ENCODE measurements at places on chromosomes 16 and 17. TPM values are rescaled to one million over a fixed set of nuclear protein-coding genes. Genes with fewer than 3 reads are reported as not detected.

- no peak for DNase-seq
Observed at GRCh38 chr16:87448866-87449265, 44.0 kb downstream of the ZCCHC14 start.

DNA sequence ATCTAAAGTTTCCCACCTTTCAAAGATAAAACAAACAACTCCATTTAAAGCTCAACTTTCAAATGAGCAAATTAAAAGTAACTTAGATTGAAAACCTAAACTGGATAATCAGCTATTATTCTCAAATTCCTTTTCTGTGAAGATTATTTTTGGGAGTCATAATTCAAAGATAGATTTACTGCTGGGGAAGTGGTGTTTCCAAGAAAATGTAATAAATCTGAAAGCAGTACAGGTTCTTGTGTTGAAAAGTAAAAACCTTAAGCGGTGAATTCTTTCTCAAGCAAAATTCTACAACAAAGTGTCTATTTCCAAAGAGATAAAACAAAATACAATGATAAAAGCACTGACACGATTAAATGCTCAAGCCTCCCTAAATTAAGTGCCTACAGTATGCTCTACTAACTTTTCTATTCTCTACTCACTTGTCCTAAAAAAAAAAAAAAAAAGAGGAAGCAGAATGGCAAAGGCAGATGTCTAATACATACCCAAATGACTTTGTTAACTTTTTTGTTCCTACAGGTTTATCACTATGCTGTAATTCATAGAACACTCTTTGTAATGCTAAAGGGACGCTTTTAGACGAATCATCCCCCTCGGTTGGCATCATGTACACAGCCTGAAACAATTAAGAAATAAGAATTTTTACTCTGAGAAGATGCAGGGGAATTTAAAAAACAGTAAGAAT is 34.5 kb downstream of the LITAFD start:
- no peak for DNase-seq

ASB16 gene
- 0.57 TPM for total RNA-seq

DNA sequence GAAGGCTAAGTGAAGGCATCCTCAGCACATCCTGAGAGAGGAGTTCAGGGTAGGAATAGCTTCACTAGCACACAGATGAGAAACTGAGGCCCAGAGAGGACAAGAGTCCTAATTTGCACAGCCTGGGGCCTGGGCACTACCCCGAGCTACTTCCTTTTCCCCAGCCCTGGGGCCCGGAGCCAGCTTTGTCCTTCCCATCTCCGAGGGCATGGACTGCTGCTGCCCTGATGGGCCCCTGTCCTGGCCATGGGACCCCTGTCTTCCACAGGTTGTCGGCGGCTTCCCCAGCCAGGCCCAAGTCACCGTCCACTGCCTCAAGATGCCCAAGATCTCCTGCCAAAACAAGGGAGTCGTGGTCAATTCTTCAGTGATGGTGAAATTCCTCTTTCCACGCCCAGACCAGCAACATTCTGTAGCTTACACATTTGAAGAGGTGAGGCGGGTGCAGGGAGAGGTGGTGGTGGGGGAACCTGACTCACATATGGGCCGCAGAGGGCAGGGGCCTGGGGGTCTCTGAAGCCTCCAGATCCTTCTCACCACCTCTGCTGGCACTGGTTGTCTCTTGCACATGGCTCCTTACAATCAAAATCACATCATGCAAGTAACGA is 11.4 kb upstream of the NLRC5 start:
- DNase-seq = no peak

PIRT gene
- 0.35 TPM for total RNA-seq
